Tongue (tissue), 3 donors: ENCODE measurements at places on chromosomes 5 and 9. TPM values are rescaled to one million over a fixed set of nuclear protein-coding genes. Genes with fewer than 3 reads are reported as not detected.

C9orf152 gene
- 2.3 TPM for total RNA-seq

PCDHGA5 gene
- total RNA-seq, result 6.1 TPM

PCDHB4 gene
- 4.0 TPM for total RNA-seq

TARS1 gene
- total RNA-seq, result 112 TPM

DNA sequence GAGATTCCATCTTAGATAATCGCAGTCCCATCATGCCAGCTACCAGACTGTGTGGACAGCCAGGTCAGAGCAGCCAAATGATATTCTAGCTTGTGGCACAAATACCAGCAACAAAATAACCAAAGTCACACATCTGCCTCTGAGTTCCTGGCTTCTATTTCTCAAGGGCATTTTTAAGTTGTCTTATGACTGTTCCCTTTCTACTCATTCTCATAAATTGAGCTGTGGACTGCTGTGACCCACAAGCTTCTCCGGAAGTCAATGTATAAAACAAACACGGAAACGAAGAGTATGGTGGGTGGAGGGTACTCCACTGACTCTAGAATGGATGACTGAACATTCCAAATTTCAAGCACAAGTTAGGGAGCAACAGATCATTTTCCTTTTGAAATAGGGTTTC, 43.9 kb downstream of the PDCD1LG2 start:
- no peak for DNase-seq

- DNase-seq, result no peak
Measured at GRCh38 chr5:96730586-96730985, 68.4 kb downstream of the CAST start.

DNA sequence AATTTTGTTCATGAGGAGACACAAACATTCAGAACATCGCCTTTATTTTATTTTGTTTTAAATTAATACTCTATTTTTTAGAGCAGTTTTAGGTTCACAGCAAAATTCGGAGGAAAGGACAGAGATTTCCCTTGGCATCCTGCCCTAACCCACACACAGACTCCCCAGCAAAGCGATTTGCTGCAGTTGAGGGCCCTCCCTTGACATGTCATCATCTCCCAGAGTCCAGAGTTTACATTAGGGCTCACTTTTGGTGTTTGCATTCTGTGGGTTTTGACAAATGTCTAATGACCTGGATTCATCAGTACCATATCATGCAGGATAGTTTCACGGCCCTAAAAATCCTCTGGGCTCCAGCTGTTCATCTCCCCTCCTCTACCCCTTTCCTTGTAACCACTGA, 33.6 kb upstream of the COL5A1 start:
- no peak for DNase-seq

GRCh38 chr5:126744836-126745235, 32.1 kb upstream of the LMNB1 start:
- no peak for DNase-seq

GRCh38 chr5:177607115-177607451, 7.2 kb downstream of the B4GALT7 start:
- DNase-seq, result no peak

GRCh38 chr9:31005086-31005665, 1379.3 kb upstream of the ACO1 start:
- DNase-seq, result no peak

DNA sequence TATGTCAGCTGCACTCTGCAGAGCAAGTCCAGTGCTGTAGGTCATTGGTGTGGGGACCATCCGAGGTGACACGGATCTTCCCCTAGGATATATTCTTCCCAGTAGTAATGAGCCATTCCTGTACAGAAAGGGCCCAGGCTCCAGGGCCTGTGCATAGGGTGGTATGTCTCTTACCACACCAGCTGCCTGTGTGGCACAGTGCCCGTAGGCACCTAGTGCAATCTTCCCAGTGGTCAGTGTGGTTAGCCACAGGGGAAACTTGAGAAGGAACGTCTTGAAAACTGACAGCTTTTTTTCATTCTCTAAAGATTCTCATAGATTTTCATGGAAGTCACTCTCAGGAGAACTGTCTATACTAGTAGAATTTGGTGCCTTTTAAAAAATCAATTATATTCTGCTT, 39.8 kb downstream of the CYSTM1 start:
- no peak for DNase-seq

GRCh38 chr9:125902831-125903512, 155.8 kb downstream of the PBX3 start:
- DNase-seq, result no peak

- no peak for DNase-seq
Measured at GRCh38 chr5:96175090-96175489, 213.4 kb upstream of the ELL2 start.

- no peak for DNase-seq
Measured at GRCh38 chr5:132436936-132437335, 53.6 kb downstream of the IRF1 start.

- no peak for DNase-seq
Measured at GRCh38 chr5:109177227-109177626, 232.5 kb downstream of the PJA2 start.

DNA sequence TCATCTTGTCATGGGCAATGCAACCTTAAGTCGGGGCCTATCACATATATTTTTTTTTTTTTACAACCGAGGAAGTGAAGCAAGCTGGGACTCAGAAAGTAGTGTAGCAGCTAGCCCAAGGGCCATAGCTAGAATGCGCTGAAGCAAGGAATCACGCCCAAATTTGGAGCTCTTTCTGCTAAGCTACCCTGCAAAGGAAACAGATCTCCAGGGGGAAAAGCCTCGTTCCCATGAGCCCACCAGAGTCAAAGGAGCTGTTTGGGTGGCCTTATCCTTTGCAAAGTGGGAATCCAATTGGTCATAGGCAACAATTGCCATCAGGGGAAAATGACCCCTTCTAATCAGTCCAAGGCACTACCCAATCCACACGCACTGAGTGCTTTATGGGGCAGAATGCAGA, 390.4 kb downstream of the EBF1 start:
- no peak for DNase-seq
